ENCODE measurements at places on chromosomes 5 and 9. TPM values are rescaled to one million over a fixed set of nuclear protein-coding genes. Genes with fewer than 3 reads are reported as not detected.

GRCh38 chr5:79471556-79471955 is 42.4 kb downstream of the HOMER1 start:
- DNase-seq, result no peak

DNA sequence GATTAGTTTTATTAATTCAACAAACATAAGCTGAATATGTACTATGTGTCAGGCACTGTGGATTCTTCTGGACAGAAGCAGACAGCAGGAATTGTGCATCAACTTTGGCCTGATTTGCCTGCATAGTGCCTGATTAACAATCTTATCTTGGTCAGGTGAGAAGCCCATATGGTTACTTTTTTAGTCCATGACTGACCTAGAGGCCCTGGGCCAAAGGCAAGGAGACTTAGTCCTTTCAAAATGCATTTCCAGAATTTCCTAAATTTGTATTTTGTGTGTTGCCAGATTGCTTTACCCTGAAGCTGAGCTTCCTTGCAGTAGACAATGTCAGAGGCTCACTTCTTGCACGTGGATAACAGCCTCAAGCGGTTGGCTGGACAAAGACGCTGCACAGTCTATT is 286.7 kb downstream of the SPOCK1 start:
- no peak for DNase-seq

- DNase-seq, result no peak
These were observed 78.9 kb downstream of the PLAC8L1 start for GRCh38 chr5:146026307-146027010.

OR13C5 gene
- total RNA-seq, result not detected

MACIR gene
- total RNA-seq, result 10.4 TPM

GRCh38 chr9:18922161-18922885 is 110.7 kb downstream of the SAXO1 start:
- no peak for DNase-seq

All from HCT116 (cell line).